ENCODE measurements at places on chromosomes 1 and 21.

DNA sequence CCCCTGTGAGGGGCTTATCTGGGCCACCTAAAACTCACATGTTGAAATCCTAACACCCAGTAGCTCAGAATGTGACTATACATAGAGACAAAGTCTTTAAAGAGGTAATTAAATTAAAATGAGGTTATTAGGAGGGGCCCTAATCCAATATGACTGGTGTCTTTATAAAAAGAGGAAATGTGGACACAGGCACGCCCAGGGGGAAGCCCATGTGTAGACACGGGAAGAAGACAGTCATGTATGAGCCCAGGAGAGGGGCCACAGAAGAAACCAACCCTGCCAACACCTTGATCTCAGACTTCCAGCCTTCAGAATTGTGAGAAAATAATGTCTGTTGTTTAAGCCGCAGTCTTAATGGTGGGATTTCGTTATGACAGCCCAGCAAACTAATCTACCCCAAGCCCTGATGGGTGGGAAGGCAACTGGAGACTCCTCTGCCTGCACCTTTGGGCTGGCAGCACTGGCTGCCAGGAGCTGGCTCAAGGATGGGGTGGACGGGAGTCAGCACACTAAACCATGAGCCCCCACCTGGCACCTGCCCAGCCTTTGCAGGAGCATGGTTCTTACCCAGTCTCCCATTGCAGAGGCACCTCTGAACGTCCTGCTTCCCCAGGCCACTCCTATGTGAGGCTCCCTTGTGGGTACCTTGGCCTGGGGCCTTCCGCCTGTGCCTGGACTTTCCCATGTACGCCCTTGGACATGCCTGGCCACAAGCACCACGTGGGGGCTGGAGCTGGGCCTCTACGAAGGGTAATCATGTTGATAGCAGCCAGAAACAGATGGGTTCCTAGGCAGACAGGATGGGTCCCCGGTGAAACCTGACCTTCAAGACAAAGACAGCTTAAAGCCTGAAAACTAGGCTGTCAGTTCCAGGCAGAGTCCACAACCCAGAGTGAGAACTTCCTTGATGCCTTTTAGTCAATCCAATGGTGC lies 57.1 kb upstream of the DMRTB1 start:
- peak; percentile 58 for DNase-seq

- peak; percentile 85 for DNase-seq
Measured at GRCh38 chr1:205772607-205773032, 2.7 kb downstream of the RAB29 start.

- DNase-seq = no peak
Measured at GRCh38 chr1:224637515-224637914, 21.4 kb downstream of the CNIH3 start.

DNA sequence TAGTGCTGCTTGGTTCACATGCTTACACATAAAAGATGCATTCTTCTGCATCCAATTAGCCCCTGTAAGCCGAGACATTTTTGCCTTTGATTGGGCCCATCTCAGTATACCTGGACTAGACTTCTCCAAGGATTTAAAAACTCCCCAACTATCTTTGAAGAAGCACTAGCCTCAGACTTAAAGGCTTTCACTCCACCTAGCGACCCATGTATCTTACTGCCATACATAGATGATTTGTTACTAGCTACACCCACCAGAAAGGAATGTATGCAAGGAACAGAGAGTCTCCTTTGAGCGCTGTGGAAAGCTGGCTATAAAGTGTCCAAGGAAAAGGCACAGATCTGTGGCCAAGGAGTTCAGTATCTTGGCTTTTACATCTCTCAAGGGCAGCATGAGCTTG lies 91.7 kb downstream of the LIPI start:
- no peak for DNase-seq

- peak; percentile 94 for DNase-seq
Measured at GRCh38 chr1:244322791-244323521, 128.8 kb downstream of the ADSS2 start.

DNA sequence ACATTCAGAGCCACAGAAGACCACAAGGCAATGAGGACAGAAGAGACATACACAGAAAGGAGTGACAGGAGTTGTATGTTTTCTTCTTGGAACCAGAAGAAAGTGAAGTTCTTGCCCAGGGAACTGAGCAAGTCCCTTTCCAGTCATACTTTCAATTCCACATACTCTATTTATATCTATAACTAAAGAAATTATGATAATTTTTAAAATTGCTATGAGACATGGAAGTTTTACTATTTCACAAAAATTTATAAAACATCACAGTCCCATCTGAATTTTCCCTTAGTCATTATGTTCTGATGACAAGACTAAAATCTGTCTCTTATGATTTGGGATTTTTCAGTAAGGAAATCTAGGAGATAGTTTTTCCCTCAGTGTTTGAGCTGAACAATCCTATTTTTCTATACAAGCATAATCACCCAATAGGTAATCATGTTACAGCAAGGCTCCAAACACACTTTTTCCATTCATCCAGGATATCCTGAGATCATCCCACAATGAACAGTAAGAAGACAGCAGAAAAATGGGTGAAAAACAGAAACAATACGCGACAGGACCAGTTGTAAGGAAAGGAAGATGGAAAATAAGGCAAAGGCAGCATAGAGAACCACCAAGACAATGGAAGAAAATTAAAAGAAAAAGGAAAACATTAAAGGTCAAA lies 154.6 kb downstream of the VAV3 start:
- peak; percentile 44 for DNase-seq

DNA sequence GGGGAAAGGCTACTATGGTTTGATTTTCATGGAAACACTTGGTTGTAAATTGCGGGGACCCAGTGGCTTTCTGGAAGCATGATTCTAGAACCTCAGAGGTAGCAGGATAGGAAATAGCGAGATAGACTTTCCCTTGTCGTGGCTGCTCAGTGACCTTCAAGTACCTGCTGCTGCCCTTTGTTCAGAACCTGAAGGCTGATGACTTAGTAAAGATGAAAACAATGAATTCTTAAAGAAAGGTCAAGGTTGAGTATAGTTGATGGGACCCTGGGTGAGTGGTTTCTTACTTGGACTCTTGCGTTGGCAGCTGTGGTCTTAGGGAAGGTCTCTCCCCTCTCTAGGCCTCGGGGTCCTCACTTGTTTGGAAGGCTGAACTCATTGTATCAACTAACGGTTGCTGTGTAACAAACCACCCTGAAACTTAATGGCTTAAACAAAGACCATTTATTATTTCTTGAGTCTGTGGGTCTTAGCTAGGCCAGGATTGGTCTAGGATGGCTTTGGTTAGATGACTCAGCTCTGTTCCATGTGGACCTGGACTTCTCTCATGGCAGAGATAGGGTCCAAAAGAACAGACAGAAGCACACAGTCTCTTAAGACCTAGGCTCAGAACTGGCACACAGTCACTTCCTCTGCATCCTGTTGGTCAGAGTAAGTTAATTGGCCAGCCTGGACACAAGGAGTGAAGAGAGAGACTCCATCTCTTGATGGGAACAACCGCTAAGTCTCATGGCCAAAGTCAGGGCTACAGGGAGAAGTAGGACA lies 89.2 kb upstream of the SELENON start:
- no peak for DNase-seq

DNA sequence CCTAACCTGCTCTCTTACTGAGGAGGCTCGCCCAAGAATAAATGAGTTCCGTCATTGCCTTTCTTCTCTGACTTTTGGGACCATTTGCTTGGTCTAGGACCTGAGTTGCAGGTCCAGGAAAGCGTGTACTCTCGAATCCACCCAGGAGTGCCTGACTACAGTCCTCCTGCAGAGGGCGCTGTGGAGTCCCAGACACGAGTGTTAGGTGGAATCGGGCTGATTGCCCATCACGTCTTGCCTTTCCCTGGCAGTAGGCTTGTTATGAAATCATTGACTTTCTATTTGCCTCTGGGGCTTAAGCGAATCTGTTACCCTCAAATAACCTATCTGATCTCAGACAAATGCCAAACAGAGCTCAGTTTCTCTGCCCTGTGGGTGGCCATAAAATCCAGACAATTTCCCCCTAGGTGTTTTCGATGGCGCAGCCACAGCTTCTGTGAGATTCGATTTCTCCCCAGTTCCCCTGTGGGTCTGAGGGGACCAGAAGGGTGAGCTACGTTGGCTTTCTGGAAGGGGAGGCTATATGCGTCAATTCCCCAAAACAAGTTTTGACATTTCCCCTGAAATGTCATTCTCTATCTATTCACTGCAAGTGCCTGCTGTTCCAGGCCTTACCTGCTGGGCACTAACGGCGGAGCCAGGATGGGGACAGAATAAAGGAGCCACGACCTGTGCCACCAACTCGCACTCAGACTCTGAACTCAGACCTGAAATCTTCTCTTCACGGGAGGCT lies at the start of gene IL20:
TSS of gene IL20 (plus strand) at position 685 of the 733 bp plus-strand sequence. CDS start 230 bp downstream, outside the sequence.
- DNase-seq = peak; percentile 79

GRCh38 chr1:12098786-12099185 lies 35.7 kb downstream of the TNFRSF8 start:
- DNase-seq = no peak

Measured in inflammatory macrophage treated with lipopolysaccharide for 4 hours (primary cell).